Central memory CD4-positive, alpha-beta T cell (primary cell): ENCODE measurements at places on chromosomes 7 and 10.

- no peak for DNase-seq
Measured at GRCh38 chr10:36608251-36608650, 517.1 kb upstream of the ANKRD30A start.

GRCh38 chr10:49458869-49459268, 63.0 kb upstream of the DRGX start:
- DNase-seq: no peak

DNA sequence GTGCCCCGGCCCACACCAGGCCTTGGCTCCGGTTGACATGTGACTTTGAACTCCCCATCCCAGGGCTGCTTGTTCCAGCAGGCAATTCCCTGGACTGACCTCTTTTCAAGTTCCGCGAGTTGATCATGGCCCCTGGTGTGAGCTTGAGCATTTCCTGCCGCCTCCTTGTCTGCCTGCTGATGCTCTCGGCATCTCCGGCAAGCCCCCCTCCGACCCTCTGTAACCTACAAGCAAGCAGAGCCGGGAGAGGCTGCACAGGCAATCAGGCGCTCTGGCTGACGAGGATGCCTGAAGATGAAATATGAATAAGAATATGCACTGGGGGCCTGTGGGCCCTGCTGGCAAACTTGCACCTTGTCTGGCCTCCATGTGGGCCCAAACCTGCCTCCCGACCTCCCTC, 304.9 kb upstream of the MKI67 start:
- no peak for DNase-seq

GRCh38 chr10:63829573-63830149, 308.5 kb downstream of the REEP3 start:
- DNase-seq: no peak

GRCh38 chr7:114418117-114418516, 3.5 kb downstream of the FOXP2 start:
- DNase-seq: no peak

GRCh38 chr10:103284170-103284569, 7.2 kb downstream of the INA start:
- DNase-seq: no peak

GRCh38 chr10:88901206-88901983, 21.4 kb downstream of the STAMBPL1 start:
- no peak for DNase-seq

DNA sequence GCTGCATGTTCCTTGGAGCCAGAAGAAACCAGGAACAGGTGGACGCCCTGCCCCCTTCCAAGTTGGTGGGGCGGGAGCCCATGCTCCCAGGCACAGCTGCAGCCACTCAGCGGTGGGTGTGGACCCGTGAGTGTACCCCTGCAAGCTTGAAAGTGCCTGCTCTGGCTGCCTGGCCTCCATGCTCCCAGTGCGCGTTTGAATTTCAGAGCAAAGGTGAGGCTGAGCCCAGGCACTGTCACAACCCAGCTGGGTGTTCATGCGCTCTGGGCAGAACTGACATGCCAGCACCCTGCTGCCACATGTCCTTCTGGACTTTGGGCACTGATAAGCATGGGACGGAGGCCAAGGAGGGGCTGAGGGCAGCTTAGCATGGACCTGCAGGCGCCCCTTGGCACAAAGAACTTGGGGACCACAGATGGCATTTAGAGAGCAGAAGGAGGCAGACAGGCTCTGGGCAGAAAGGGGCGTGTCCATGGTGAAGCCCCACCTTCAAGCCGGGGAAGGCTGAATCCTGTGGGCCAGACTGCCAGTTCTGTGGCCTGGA, 402.0 kb upstream of the NRG3 start:
- no peak for DNase-seq
